Fibroblast of the aortic adventitia (primary cell): ENCODE measurements at places on chromosomes 5 and 9. TPM values are rescaled to one million over a fixed set of nuclear protein-coding genes. Genes with fewer than 3 reads are reported as not detected.
A peak's percentile ranks its signal among the peaks of the same experiment; 100 is the strongest.

GRCh38 chr9:135501261-135502167, 1.0 kb downstream of the MRPS2 start:
- DNase-seq, result no peak

- DNase-seq, result no peak
Observed at GRCh38 chr9:34046784-34047379, 1.8 kb downstream of the UBAP2 start.

DNA sequence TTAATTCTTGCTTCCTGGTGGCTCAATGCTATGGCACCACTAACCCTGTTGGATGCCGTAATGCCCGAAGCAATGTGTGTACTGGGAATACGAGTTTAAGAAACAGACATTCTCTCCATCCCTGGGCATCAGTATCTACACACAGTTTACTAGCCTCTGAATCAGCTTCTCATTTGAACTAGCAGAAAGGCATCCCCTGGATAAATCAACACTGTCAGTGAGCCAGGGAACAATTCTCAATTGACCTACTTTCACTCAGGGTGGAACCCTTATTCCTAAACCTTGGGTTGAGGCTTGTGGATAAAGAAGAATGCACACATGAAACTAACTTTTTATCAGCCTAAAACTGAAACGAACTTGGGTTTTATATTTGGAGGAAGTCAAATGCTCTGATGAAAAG, 331.0 kb downstream of the GADD45G start:
- peak; percentile 7 for DNase-seq

The CD14 gene
- 0.36 and 4.4 TPM in 2 replicates for total RNA-seq

The POU5F2 gene
- 1.2 and 3.1 TPM in 2 replicates for total RNA-seq

DNA sequence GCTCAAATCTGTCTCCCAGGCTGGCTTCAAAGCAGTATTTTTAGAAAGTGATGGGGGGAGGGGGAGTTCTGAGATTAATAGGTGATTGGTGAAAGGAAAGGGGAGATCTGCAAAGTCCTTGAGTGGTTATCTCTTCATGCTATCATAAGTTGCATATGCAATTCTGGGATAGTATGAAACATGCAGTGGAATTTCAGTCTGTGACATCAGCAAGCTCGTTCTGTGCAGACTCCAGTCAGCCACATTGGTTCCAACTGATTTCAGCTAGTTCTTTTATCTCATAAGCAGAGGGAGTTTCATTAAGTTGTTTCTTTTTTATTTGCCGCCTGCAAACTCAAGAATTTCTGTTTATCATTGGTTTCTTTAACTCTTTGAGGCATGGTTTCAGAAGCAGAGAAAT, 180.5 kb upstream of the SH3GL2 start:
- peak; percentile 87 for DNase-seq

GRCh38 chr9:89243296-89244061, 64.9 kb upstream of the SHC3 start:
- no peak for DNase-seq

The FBP2 gene
- total RNA-seq, result not detected in 2 replicates

DNA sequence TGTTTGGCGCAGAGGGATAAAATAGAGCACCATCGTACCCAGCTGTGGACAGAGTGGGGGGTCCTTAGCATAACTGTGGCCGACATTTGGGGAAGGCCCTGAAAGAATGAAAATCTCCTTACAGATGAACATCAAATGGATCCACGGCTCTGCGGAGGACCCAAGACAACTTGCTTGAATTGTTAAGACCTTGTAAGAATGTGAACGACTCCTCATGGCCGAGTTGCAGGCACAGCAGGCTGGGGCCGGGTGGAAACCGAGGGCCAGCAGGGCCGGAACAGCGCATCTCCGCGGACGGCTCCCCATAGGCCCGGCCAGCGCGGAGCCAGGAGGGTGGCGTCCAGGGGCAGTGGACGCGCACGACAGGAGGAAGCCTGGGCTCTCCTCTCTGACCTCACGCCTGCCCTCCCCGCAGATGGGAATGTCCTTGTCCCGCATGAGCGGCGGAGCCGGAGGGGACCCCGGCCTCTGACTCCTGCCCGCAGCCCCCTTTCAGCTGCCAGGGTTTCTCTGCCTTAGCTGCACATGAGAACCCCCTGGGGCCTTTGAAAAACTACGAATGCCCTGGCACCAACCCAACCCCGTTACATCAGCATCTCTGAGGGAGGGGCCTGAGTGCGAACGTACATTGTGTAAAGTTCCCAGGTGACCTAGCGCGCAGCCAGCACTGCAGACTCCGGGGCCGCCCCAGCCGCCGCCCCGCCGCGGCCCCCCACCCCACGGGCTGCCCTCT, 36.2 kb upstream of the PTCH1 start:
- no peak for DNase-seq

DNA sequence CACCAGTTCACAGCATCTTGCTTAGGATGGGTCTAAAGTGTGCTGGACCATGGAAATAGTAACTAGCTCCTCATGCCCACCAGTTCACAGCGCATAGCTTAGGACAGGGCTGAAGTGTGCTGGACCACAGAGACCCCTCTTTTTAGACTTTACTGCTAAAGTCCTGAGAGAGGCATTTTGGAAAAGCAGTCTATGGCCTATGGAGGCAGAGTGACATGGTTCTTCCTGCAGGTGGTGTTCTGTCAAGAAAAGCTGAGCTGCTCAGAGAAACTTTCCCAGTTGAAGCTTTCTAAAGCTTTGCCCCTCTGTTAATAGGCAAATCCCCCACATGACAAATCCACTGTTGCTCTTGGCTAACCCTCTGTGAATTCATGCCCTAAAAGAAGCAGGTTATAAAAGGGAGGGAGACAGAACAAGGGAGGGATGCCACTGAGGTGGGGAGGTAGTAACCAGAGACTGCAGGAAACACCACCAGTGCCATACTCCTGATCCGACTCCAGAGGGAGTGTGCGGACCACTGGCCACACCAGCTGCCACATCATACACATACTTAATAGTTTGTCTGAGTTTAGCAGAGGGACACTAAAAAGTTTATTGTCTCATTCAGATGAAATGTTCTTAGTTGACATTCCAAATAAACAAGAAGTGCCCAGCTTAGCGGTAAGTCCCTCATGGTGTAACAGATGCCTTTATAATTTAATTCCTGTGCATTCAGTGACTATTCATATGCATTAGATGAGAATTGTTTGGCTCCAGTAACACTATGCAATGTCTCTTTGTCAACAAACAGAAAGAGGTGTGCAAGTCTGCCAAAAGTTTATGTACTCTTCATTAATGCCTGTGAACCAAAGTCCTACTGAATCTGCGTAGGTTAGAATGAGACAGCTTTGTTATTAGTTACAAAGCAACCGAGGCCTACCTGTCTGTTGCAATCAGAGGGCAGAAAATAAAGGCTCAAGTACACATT, 236.2 kb upstream of the NFIL3 start:
- peak; percentile 34 for DNase-seq

The PIP5K1B gene
- total RNA-seq, result not detected in 2 replicates

The JAKMIP2 gene
- total RNA-seq, result 1.4 and 2.4 TPM in 2 replicates

DNA sequence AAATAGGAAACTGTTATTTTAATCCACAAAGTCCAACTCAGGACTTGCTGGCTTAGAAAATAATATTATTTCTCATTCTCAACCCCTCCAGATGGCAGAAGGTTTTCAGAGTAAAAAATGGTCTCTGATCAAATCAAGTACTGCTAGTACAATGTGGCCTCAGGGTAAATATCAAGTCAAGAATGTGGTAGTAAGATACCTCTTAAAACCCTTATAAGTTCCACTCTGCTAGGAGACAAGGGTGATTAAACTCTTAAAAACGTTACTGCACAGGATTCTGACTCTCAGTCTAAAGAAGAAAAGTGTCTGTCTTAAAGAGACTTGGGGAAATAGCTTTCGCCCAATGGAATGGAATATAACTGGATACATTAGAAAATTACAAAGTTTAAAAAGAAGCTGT, 120.8 kb upstream of the PDE4D start:
- DNase-seq, result no peak

DNA sequence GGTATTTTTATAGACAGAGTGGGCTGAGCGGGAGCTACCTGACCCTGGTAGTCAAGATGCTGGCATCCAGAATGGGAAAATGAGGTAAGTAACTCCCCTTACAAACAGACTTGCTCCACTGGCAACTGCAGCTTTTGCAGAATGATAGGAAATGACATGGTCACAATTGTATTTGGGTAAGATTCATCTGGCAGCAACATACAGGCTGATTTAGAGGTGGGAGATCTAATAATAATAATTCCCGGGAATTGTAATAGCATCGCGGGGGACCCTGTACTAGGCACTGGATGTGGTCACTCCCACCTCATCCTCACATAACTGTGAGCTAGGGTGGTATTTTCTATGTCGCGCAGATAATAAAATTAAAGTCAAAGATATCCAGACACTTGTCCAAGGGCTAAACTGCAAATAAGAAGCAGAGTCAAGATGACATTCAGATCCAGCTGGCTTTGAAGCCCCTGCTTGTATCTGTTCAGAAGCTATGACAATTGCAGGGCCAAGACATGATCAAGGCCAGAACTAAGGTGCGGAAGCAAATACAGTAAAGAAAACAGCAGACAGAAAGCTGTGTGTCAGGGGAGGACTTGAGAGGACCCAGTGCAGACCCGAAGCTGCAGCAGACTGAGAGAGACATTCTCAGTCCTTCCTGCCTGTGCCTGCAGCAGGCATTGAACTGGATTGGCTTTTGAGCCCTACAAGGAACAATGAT, 507.2 kb downstream of the BNC2 start:
- no peak for DNase-seq

DNA sequence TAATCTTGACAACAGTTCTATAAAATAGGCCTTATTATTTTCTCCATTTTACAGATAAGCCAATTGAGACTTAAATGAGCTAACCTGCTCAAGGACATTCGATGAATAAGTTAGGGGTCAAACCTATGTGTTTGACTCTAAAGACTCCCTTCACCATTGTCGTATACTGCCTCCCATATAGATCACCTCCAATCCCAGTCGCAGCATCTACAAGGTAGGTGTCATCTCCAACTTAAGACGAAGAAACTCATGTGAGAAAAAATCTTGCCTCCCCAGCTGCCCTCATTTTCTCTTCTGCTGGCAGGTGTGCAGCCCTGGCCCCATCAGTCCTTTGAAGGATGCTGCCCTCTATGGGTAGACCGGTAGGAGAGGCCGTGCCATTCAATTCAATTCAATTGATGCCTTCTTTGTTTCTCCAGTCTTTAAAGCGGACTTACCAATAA, 75.2 kb upstream of the SMARCA2 start:
- peak; percentile 8 for DNase-seq

DNA sequence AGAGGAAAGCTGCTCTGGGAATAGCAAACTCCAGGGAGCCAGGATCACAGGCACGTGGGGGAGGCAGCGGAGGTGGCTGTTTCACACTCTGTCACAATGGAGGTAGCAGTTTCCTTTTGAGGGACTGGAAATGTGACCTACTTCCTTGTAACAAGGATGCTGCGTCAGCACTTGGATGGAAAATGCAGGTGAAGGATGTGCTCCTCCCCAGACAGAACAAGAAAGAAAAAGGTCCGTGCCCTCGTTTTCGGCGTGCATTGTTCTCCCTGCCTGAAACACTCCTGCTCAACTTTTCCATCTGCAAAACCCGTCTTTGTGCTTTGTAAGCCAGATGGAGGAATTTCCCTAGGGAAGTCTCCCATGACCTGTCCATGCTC, 55.1 kb upstream of the SH3PXD2B start:
- DNase-seq, result no peak

The CCNO gene
- total RNA-seq, result 0.18 TPM in 1 of 2 replicates, not detected in the other

The CAPSL gene
- not detected in 2 replicates for total RNA-seq

GRCh38 chr9:96317335-96317980, 15.5 kb upstream of the HSD17B3 start:
- peak; percentile 77 for DNase-seq

DNA sequence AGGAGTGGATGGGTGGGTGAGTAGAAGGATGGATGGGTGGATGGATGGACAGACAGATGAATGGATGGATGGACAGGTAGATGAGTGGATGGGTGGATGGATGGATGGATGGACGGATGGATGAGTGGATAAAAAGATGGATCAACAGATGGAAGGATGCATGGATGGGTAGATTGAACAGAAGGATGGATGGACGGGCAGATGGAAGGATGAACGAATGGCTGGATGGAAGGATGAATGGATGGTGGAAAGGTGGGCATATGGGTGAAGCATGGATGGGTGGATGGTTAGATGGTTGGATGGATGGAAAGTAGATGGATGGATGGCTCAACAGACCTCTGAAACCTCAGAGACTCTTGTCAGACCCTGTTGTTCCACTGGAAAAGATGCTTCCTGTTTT, 10.1 kb downstream of the FLT4 start:
- no peak for DNase-seq

GRCh38 chr5:158014372-158014771, 155.4 kb upstream of the CLINT1 start:
- no peak for DNase-seq

The HRCT1 gene
- total RNA-seq, result 0.81 TPM in 1 of 2 replicates, not detected in the other

DNA sequence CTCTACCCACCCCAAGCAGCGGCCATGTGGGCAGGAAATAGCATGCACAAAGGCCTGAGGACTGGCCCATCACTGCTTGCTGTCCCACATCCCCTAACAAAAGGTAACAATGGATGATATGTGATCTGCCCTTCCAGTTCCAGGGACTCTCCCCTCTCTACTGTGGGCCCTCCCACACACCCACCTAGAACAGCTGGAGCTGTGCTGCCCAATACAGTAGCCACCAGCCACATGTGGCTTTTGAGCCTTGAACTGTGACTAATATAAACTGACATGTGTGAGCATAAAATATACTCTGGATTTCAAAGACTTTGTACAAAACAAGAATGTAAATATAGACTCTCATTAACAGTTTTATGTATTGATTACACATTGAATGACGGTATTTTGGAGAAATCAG, 78.1 kb downstream of the C5orf15 start:
- DNase-seq, result no peak

DNA sequence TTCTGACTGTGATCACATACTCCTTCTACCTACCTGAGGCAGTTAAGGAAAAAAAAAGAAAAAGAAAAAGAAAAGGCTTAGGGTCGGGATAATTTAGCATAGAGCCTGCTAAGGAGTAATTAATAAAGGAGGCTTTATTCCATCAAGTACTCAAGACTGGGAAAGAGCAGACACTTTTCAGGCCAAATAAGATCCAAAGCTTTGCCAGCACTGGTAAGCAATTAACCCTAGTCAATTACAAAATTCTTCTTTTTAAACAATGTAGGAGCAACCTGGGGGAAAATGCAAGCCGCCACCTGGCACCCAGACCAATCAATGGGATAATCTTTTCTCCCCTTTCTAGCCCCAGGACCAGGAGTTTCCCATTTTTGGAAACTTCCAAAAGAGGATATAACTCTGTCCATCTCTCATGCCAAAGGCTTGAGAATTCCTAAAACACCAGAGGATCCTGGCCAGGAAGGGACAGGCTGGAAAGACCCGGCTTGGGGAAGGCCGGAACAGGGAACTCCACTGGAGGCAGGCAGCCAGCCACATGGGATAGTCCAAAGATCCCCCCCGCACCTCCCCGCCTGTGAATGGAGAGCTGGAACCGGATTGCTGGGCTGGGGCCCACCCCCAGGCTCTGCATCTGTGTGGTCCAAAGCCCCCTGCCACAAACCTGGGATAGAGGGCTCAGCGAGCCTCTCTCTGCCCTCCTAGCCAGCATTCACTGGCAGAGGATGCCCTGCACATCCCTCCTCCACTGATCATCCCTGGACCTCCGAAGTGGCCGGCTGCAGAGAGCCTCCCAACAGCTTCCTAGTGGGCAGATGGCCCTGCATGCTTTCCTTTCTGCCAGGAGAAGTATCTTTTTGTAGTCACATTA, 117.8 kb downstream of the ZNF354C start:
- no peak for DNase-seq
